Colonic mucosa (tissue), 4 donors: ENCODE measurements at places on chromosomes 5 and 9. TPM values are rescaled to one million over a fixed set of nuclear protein-coding genes. Genes with fewer than 3 reads are reported as not detected.
A peak's percentile ranks its signal among the peaks of the same experiment; 100 is the strongest.

DNA sequence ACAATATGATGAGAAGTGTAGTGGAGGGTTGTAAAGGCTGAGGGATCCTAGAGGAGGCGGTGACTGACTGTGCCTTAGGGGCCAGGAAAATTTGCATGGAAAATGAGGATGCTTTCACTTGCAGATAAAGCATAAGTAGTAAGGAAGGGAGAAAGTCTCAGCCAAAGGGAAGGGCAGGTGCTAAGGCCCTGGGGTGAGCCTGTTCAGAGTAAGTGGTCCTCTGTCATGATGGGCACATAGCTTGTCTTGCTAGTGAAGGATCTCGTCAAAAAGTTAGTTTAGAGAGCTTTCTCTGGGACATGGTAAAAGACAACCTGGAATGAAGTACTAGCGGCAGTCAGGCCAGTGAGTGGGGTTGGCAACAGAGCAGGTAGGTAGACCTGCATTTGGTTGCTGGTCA lies 75.4 kb upstream of the CPLX2 start:
- no peak overlapping the region for H3K4me3 ChIP-seq
- H3K4me1 ChIP-seq, result no peaks in the 10 kb centered on the region
- H3K36me3 ChIP-seq, result no peaks in the 10 kb centered on the region
- H3K27ac ChIP-seq, result no peak overlapping the region
- DNase-seq, result no peak
- H3K27me3 ChIP-seq, result peaks cover 27% of the 10 kb centered on the region

Gene SPINK6
- total RNA-seq, result 0.45 TPM

- DNase-seq, result no peak
- H3K27ac ChIP-seq, result no peak overlapping the region
- H3K27me3 ChIP-seq, result no peaks in the 10 kb centered on the region
- H3K4me3 ChIP-seq, result no peak overlapping the region
These were observed 318.6 kb upstream of the CD180 start for GRCh38 chr5:67515020-67515689.

Gene ROPN1L
- not detected for total RNA-seq

GRCh38 chr5:34525761-34526160 lies 130.4 kb upstream of the RAI14 start:
- H3K4me3 ChIP-seq, result no peak overlapping the region
- no peak for DNase-seq
- no peaks in the 10 kb centered on the region for H3K4me1 ChIP-seq
- no peaks in the 10 kb centered on the region for H3K36me3 ChIP-seq
- no peaks in the 10 kb centered on the region for H3K27me3 ChIP-seq

DNA sequence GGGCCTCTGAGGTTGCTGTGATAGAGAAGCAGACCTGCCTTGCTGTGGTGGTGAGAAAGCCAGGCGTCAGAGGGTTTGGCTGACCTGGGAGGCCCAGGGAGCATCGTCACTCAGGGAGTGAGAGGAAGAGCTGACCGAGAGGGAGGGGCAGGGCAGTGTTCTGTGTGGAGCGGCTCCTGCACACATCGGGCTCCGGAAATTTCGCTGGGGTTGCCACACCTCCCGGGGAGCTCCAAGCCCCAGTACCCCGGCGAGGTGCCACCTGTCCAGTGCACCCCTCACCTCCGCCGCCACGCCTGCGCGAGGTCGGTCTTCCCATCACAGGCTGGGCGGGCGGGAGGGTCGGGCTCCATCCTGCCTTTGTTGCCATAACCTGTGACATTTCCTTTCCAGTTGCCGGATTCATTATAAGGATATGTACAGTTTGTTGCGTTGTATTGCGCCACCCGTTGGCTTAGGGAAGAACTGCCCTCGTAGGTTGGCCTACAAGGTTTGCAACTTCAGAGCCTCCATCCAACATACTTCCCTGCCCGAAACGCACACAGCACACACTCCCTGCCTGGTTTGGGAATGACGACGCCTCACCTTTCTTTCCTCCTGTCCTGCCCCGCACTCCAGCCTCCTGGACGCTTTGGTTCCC lies 223.2 kb downstream of the CACNA1B start:
- H3K4me3 ChIP-seq, result no peak overlapping the region
- peak; percentile 9 for DNase-seq
- no peaks in the 10 kb centered on the region for H3K27me3 ChIP-seq
- H3K4me1 ChIP-seq, result no peaks in the 10 kb centered on the region

Gene GPR151
- not detected for total RNA-seq

Gene CCDC180
- total RNA-seq, result 0.67 TPM

- no peak for DNase-seq
- H3K4me3 ChIP-seq, result no peak overlapping the region
- H3K36me3 ChIP-seq, result no peaks in the 10 kb centered on the region
- H3K27me3 ChIP-seq, result no peaks in the 10 kb centered on the region
These were observed 2.4 kb downstream of the CD180 start for GRCh38 chr5:67194166-67194565.

- no peak for DNase-seq
- H3K4me1 ChIP-seq, result no peaks in the 10 kb centered on the region
- H3K27ac ChIP-seq, result no peak overlapping the region
- H3K4me3 ChIP-seq, result no peak overlapping the region
These were observed 244.4 kb upstream of the RAI14 start for GRCh38 chr5:34411470-34412346.

DNA sequence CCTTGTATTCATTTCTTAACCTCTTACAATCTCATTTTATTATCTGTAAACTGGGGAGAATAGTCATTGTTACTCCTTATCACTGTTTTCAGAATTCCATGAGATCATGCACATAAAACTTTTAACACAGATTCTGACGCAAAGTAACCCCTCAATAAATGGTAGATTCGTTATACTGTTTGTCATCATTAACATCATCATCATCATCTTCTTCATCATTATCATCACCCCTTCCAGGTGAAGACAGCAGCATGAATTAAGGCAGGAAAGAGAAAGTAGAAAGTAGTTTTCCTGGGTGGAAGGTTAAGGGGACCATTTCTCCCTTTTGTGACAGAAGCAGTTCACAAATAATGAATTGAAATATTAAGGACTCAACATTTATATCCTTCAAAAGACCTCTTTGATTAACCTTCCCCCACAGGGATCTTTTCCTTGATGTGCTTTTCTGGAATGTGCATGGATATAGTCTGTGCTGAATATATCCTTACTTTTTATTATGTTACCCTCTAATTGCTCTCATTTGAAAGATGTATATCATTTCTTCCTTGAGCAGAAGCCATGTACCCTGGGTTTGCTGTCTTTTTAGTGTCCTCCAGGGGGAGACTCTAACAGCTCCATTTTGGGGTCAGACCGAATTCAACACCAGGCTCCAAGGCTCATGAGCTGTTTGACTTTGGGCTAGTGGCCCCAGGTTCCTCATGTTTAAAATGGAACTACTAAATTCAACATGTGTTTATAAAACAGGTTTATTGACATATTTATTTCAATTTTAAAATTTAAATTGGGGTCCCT lies 1029.9 kb upstream of the WWC1 start:
- no peaks in the 10 kb centered on the region for H3K27me3 ChIP-seq
- H3K36me3 ChIP-seq, result no peaks in the 10 kb centered on the region
- H3K27ac ChIP-seq, result no peak overlapping the region

DNA sequence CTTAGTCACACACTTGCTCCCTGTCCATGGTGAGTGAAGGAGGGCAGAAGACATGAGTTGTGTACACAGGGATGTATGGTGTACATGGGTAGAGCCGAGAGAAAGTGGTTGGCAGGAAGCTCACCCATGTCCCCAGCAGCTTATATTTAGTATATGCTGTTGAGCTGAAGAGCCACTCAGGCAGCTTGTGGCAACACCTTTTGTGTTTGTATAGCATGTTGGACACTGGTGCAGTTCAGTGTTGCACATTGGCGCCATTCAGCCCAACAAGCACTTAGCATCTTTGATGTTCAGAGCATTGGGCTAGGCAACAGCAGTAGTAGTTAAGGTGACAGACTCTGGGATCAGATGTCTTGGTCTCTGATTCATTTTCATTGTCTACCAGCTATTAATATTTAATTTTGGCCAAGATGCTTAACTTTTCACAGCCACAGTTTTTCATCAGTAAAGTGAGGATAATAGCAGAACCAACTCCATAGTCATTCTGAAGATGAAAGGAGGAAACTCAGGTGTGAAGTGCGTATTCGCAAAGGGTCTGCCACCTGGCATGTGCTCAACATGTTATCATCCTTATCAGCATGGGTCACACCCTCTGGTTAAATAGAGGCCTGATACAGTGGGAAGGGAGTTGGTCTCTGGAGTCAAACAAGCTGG lies 184.8 kb downstream of the NR3C1 start:
- H3K27me3 ChIP-seq, result no peaks in the 10 kb centered on the region
- no peaks in the 10 kb centered on the region for H3K4me1 ChIP-seq
- DNase-seq, result no peak
- no peak overlapping the region for H3K4me3 ChIP-seq

Gene C9orf152
- total RNA-seq, result 72.6 TPM

DNA sequence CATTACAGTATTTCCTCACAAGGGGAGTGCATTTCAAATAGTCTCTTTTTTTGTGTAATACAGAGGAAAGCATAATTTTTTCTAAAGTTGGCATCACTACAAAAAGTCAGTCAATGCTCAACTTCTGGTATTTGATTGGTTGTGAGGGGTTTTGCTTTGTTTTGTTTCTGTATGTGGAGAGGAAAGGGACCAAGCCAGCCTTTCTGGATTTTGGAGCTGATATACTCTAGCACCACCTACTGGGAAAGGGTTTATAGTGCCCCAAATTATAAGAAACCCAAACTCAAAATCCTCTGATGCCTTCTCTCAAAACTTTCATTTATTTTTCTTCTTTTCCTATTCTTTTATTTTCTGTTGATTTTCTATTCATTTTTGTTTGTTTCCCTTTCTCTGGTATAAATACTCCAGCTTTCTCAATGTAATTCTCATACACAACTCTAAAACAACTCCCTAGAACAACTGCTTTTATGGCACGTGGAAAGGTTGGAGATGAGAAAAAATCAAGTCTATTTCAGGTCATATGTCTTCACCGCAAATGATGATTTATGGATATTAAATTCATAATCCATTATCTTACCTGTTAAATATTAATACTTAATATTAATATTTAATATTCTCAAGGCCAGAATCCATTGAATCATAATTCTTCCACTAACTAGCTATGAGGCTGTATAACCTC lies 69.5 kb upstream of the ANXA1 start:
- H3K4me3 ChIP-seq, result no peak overlapping the region
- H3K36me3 ChIP-seq, result no peaks in the 10 kb centered on the region
- no peaks in the 10 kb centered on the region for H3K27me3 ChIP-seq
- H3K27ac ChIP-seq, result no peak overlapping the region
- no peaks in the 10 kb centered on the region for H3K4me1 ChIP-seq

DNA sequence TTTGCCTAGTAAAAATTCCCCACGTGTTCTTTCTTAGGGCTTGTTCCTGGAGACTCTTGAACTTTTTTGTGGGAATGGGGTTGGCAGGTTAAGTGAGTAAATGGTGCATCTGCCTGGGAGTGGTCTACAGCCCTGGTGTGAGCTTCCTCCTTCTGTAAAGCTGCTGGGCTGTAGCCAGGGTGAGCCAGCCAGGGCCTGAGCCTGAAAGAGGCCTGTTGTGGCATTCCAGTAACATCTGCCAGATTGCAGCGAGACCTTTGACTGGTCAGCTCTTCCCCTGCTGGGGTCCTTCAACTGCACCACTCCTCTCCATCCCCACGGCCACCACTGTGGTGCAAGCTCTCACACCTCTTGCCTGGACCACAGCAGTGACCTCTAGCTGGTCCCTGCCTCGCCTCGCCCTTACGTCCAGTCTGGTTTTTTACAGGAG lies 47.5 kb downstream of the SLC22A5 start:
- H3K4me3 ChIP-seq, result no peak overlapping the region
- H3K4me1 ChIP-seq, result peaks cover 28% of the 10 kb centered on the region
- peak overlapping the region; percentile 31 for H3K27ac ChIP-seq
- DNase-seq, result no peak
- H3K27me3 ChIP-seq, result no peaks in the 10 kb centered on the region

Gene NSA2
- total RNA-seq, result 55.0 TPM

GRCh38 chr9:5884191-5884590 lies 6.5 kb upstream of the MLANA start:
- H3K27ac ChIP-seq, result no peak overlapping the region
- no peaks in the 10 kb centered on the region for H3K4me1 ChIP-seq
- H3K36me3 ChIP-seq, result no peaks in the 10 kb centered on the region
- no peaks in the 10 kb centered on the region for H3K27me3 ChIP-seq
- no peak overlapping the region for H3K4me3 ChIP-seq
